ENCODE measurements at places on chromosomes 16 and 17.

GRCh38 chr16:8537691-8538342, 52.5 kb downstream of the TMEM114 start:
- DNase-seq, result no peak

GRCh38 chr16:68396481-68396880, 51.8 kb downstream of the SMPD3 start:
- DNase-seq, result no peak

GRCh38 chr17:6233856-6234255, 163.7 kb downstream of the WSCD1 start:
- no peak for DNase-seq

DNA sequence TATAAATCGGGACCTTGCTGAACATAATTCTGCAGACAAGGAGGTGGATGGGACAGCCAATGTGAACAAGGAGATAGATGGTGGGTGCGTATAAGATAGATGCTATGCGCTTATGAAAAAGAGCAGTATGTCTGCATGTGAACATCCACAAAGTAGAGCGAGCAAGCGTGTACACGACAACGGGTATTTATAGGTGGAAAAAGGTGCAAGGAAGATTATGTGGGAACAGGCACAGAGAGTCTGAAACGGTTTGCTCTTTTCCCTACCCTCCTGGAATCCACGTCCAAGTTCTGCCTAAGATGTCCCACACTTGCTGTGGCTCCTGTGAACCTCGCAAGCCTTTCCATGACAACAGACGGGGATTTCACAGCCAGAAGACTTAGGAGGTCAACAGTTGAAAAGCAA, 43.0 kb downstream of the SNX11 start:
- no peak for DNase-seq

- no peak for DNase-seq
These were observed 19.9 kb downstream of the COTL1 start for GRCh38 chr16:84597931-84598351.

DNA sequence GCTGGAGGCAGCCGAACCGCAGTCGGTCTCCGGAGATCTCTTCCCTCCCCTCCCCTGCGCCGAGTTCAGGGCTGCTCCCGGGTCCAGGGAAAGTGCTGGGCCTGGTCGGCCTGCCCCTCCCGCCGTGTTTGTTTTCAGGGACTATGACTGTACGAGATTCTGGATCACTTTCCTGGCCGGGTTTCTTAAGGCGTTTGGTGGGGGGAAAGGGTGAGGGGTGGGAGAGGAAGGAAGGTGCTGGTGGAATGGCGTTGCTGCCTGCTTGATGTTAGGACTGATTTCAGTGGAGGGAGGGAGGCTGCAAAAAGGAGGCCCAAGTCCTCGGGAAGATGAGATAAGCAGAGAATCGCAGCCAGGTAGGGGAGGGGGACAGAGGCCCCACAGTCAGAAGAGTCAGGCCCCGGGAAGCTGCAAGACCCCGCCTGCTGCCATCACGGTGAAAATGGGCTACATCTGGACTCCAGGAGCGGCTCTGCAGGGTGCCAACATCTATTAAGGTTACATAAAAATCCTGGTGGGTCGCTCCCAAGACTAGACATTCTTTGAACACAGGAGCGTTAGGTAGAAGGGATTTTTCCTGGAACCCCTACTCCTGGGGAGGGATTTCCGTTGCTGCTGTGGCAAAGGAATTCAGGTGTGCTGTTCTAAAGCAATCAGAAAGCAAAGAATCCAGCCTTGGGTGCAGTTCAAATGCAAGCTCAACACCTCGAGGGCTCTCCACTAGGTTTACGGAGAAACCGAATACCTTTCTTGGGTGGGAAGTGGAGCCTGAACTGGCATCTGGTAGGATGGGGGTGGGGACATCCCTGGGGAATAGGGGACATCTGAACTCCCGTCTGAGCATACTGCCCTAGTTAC, 1.2 kb downstream of the ARHGAP44 start:
- no peak for DNase-seq

- DNase-seq, result no peak
These were observed 77.7 kb upstream of the GNG13 start for GRCh38 chr16:878072-878784.

DNA sequence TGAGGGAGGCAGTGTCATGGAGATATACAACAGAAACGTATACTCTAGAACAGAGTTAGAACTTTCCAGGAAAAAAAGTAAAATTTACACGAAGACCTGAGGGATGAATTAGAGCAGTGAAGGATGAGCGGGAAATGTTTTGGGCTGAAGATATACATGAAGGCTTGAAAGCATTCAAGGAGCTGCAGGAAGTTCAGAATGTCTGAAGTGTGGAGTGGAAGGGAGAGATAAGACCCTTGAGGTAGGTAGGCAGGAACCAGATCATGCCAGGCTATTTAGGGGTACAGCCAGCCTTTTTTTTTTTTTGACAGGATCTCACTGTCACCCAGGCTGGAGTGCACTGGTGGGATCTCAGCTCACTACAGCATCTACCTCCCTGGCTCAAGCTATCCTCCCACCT, 3.2 kb upstream of the NLK start:
- DNase-seq, result no peak

Measured in smooth muscle cell of the brain vasculature (primary cell).